MM.1S (cell line): ENCODE measurements at places on chromosomes 1 and 21.

DNA sequence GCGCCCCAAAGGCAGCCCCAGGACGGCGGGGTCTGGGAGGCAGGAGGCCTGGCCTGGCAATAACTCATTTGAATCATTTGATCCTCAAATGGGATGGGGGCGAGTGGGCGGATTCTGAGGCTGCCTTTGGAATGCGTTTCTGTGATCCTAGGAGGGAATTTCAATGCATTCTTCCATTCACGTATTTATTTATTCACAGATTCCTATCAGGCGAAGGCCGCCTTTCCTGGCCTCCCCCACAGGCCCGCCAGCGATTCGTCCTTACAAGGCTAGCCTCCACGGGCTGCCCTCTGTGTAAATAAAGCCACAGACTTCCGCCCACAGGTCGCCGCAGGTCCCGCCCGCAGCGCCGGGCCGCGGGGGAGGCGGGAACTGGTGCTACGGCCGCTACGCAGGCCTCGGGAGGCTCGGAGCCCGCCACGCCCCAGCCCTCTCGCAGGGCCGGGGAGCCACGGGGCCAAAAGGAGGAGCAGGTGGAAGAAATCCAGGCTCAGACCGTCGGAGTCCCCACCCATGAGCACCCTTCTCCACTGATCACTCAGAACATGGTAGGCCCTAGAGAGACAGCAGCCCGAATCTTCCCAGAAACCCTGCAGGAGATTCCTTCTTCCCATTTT lies 31.3 kb upstream of the JUN start:
- peak; percentile 76 for DNase-seq
- H3K4me1 ChIP-seq, result peaks cover 11% of the 10 kb centered on the region
- no peaks in the 10 kb centered on the region for H3K27me3 ChIP-seq
- H3K36me3 ChIP-seq, result no peaks in the 10 kb centered on the region
- H3K4me3 ChIP-seq, result peak overlapping the region; percentile 65
- H3K27ac ChIP-seq, result peak overlapping the region; percentile 70; the same call in 1 of the 2 replicates

DNA sequence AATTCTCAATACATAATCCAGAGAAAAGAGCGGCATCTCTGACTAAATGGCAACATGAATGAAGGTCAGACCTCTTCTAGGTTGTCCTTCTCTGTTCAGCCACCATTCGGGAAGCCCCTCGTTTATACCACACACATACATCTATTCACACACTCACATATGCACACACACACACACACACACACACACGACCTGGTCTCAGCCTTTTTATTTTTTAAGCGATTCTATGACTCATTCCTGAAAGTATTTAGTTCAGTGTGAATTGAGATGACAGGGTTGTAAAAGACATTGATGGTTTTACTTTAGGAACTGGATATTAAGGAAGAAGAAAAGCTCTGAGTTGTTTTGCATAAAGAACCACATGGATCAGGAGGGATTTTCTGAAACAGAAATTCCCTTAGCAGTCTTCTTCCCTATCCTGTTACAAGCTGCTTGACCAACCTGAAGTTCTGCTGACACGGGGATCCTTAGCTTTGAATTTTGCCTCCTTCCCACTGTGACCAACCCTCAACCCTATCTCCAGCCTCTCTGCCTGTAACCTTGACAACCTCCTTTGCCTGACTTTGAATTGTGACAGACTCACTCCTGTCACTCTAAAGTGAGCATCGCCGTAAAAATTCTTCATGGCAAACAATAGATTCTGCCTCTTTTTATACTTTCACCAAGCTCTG lies 383.1 kb upstream of the ESRRG start:
- H3K36me3 ChIP-seq, result no peaks in the 10 kb centered on the region
- no peak for DNase-seq
- H3K4me3 ChIP-seq, result no peak overlapping the region
- no peaks in the 10 kb centered on the region for H3K27me3 ChIP-seq

GRCh38 chr1:11930571-11931445 lies 3.7 kb upstream of the PLOD1 start:
- DNase-seq, result no peak
- no peak overlapping the region for H3K4me3 ChIP-seq
- H3K27ac ChIP-seq, result no peak overlapping the region
- peaks cover 10% of the 10 kb centered on the region for H3K4me1 ChIP-seq
- H3K27me3 ChIP-seq, result no peaks in the 10 kb centered on the region

DNA sequence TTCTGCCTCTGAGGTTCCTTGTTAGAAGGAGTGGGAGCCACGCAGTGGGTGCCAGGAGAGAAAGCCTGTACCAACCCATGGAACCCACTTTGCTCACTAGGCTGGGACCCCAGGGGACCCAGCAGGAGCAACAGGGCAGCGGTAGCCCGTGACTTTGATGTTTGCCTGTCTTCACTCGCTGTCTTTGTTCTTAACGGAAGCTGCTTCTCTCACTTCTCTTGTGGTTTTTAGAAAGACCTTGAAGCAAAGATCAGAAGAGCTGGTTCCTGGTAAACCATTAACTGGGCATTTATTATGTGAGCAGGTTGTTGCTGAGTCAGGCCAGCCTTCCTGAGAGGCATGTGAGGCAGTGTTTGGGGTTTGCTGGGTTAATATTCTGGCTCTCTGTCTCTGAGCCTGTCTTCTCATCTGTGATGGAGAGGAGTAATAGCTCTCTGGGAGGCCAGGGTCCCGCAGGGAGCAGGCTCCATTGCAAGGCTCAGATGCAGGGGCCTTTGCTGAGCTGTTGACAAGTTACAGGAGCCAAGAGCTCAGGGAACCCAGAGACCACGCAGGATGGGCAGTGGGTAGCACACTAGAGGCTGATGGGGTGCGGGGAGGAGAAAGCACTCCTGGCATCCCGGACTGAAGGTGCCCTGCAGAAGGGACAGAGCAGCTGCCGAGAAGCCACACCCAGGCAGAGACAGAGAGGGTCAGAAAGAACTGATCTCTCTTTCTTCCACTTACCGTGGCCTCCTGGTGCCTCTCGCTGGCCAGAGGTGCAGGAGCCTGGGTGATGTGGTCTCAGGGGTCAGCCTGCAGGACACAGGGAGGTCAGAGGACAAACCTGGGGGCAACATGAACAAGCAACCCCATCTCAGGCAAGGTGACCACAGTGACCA lies 367.5 kb upstream of the C1orf174 start:
- no peaks in the 10 kb centered on the region for H3K36me3 ChIP-seq
- H3K4me3 ChIP-seq, result no peak overlapping the region
- H3K27me3 ChIP-seq, result peaks cover 79% of the 10 kb centered on the region
- no peak overlapping the region for H3K27ac ChIP-seq
- no peaks in the 10 kb centered on the region for H3K4me1 ChIP-seq

- H3K36me3 ChIP-seq, result no peaks in the 10 kb centered on the region
- H3K27me3 ChIP-seq, result no peaks in the 10 kb centered on the region
- DNase-seq, result peak; percentile 36
- H3K4me3 ChIP-seq, result no peak overlapping the region
Measured at GRCh38 chr21:26405735-26406361, 167.2 kb downstream of the CYYR1 start.

GRCh38 chr1:91891454-91891853 lies 5.5 kb upstream of the TGFBR3 start:
- DNase-seq, result no peak
- H3K4me3 ChIP-seq, result no peak overlapping the region
- H3K27ac ChIP-seq, result no peak overlapping the region
- no peaks in the 10 kb centered on the region for H3K4me1 ChIP-seq
- no peaks in the 10 kb centered on the region for H3K27me3 ChIP-seq
- no peaks in the 10 kb centered on the region for H3K36me3 ChIP-seq

- H3K27ac ChIP-seq, result no peak overlapping the region
- no peaks in the 10 kb centered on the region for H3K27me3 ChIP-seq
- no peak for DNase-seq
- H3K4me1 ChIP-seq, result no peaks in the 10 kb centered on the region
- H3K4me3 ChIP-seq, result no peak overlapping the region
Measured at GRCh38 chr1:2241820-2242219, 13.7 kb downstream of the SKI start.

DNA sequence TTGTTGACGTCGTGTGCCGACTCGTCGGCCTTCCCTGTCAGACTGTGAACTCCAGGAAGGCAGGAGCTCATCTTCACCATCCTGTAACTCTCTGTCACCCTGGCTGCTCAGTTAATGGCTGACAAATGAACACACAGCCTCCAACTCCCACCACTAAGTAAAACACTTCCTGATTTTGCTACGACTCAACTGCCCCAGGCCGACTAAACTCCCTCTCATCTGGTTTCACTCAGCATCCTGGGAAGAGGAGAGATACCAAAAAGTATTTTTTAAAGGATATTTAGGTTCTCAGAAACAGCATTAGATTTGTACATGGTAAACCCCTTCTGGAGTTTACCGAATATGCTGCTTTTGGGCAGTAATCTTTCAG lies 18.2 kb upstream of the LHX4 start:
- no peak overlapping the region for H3K27ac ChIP-seq
- H3K36me3 ChIP-seq, result no peaks in the 10 kb centered on the region
- DNase-seq, result no peak
- H3K4me3 ChIP-seq, result no peak overlapping the region
- peaks cover 14% of the 10 kb centered on the region for H3K4me1 ChIP-seq
- H3K27me3 ChIP-seq, result no peaks in the 10 kb centered on the region

- peaks cover 8% of the 10 kb centered on the region; the same call in 1 of the 2 replicates for H3K4me1 ChIP-seq
- no peaks in the 10 kb centered on the region for H3K36me3 ChIP-seq
- H3K4me3 ChIP-seq, result no peak overlapping the region
Measured at GRCh38 chr1:27518808-27519207, 28.8 kb upstream of the WASF2 start.

DNA sequence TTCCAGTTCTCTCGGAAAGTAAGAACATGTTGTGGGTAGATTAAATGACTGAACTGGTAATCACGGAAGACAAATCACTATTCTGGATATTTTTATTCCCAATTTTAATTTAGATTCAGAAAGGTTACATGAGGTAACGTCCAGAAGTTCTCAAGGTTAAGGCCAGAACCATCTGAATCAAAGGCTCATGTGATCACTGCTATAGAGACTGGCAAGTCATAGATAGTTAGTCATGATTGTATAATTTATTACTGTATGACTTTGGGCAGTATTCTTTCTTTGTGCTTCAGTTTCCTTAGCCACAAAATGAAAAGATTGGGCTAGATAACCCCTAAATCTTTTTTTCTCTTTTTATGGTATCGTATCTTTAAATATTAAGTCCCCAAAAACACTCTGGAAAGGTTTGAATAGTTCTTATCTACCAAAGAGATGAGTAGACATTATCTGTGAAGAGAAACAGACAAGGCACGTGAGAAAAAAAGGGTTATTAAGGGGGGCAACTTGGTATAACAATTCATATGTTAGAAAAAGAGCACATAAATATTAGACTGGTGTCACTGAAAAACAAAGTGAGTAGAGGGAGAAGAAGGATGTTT lies 241.0 kb downstream of the PTPRC start:
- H3K27me3 ChIP-seq, result no peaks in the 10 kb centered on the region
- no peak overlapping the region for H3K4me3 ChIP-seq
- H3K4me1 ChIP-seq, result no peaks in the 10 kb centered on the region

- H3K27me3 ChIP-seq, result no peaks in the 10 kb centered on the region
- peaks cover 17% of the 10 kb centered on the region for H3K4me1 ChIP-seq
- no peak for DNase-seq
- no peaks in the 10 kb centered on the region for H3K36me3 ChIP-seq
- H3K4me3 ChIP-seq, result no peak overlapping the region
Measured at GRCh38 chr21:25956993-25957714, 213.4 kb downstream of the APP start.

DNA sequence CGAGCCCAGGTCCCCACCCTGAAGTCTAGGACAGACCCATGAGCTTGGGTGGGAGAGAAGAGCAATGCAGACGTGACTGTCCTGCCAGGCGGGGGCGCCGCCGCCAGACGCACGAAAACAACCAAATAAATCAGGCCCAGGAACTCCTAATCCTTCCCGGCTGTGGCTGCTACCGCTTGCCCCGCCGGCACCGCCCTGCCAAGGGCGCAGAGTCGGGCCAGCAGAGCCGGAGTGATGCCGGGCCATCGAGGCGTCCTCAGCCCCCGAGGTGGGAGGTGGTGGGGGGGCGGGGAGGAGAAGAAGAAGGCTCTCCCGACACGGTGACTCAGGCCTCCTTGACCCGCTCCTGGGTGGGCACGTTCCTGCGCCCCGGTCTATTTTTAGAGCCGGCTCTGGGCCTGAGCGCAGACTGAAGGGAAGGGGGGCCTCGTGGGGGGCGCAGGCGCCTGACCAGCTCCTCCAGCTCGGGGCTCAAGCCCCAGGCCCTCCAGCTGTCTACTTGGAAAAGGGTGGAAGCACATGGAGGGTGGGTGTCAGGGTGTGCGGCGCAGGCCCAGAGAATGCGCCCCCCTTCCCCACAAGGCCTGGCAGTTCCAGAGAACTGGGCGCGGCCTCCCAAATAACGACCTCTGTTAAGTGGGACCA lies 10.7 kb upstream of the COL16A1 start:
- no peak overlapping the region for H3K27ac ChIP-seq
- 0 out of 2 replicates have a peak, but pooled peaks cover 4% of the 10 kb centered on the region for H3K4me1 ChIP-seq
- peak overlapping the region; percentile 63 for H3K4me3 ChIP-seq
- H3K27me3 ChIP-seq, result peaks cover 39% of the 10 kb centered on the region

DNA sequence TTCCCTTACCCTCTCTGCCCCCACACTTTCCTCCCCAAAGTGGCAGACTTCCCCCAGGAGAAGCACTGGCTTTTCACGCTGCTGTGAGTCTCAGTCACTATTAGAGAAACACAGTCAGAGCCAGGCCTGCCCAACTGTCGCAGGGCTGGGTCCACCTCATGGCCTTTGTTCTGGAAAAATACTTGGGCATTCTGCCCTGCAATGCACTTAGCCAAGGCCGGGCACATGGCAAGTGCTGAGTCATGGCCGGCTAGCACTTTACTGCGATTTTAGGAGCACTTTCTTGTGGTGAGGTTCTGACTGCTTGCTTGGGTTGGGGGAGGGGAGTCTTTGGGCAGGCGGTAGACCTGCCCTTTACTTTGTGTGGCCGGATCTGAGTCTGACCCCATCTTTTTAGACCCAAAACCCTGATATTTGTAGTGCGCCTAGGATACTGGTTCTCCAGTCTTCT lies 7.7 kb downstream of the EPHX1 start:
- no peak overlapping the region for H3K27ac ChIP-seq
- no peaks in the 10 kb centered on the region for H3K27me3 ChIP-seq
- no peak for DNase-seq

DNA sequence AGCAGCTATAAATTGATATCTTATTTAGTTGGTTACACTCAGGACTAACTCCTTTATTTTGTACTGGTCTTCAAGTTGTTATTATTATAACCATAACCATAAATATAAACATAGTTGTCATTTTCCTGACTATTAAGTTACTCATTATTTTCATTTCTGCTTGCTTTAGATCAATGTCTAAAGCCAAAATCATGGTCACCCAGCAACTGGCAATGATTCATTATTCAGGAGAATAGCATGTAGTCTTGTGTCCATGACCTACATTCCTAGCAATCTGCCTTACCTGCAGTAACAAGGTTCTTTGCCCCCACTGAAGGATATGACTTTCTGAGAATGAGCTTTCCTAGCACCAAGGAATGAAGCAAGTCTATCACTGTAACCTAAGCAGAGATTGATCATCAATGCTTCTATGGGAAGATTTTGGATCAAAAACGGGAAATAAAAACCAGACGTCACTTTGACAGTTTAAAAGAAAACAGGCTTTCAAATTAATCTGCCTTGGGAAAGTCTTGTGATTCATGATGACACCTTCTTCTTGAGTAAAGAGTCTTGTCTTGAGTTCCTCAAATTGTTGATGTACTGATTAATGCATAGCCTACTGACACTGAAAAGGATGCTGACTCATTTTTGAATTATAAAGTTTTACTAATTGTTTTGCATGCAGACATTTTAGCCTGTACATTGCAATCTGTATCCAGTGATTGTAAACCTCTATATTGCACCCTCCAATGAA lies 203.3 kb upstream of the IVNS1ABP start:
- H3K4me3 ChIP-seq, result no peak overlapping the region
- no peaks in the 10 kb centered on the region for H3K4me1 ChIP-seq
- H3K36me3 ChIP-seq, result no peaks in the 10 kb centered on the region
- DNase-seq, result no peak

- H3K4me3 ChIP-seq, result no peak overlapping the region
- no peak overlapping the region for H3K27ac ChIP-seq
- peaks cover 4% of the 10 kb centered on the region; the same call in 1 of the 2 replicates for H3K4me1 ChIP-seq
- no peaks in the 10 kb centered on the region; the same call in 1 of the 2 replicates for H3K27me3 ChIP-seq
Measured at GRCh38 chr1:31843506-31843905, 27.7 kb upstream of the SPOCD1 start.
